Purkinje cell (primary cell): ENCODE measurements at places on chromosomes 6 and 20. TPM values are rescaled to one million over a fixed set of nuclear protein-coding genes. Genes with fewer than 3 reads are reported as not detected.

The SYCP2 gene
- 5.9 and 10.1 TPM in 2 replicates for polyA plus RNA-seq

The FGD2 gene
- not detected in 2 replicates for polyA plus RNA-seq

The BPIFB4 gene
- not detected in 2 replicates for polyA plus RNA-seq

The CRYBG1 gene
- polyA plus RNA-seq = 1.8 and 3.1 TPM in 2 replicates

The CPNE5 gene
- 22.8 TPM in 1 of 2 replicates, not detected in the other for polyA plus RNA-seq

The GABBR1 gene
- polyA plus RNA-seq = 332 and 389 TPM in 2 replicates

The OTOR gene
- polyA plus RNA-seq = 35.0 and 52.0 TPM in 2 replicates

The TTK gene
- polyA plus RNA-seq = 0.81 TPM in 1 of 2 replicates, not detected in the other

The PRSS35 gene
- polyA plus RNA-seq = not detected in 2 replicates

The CTCFL gene
- polyA plus RNA-seq = 0.63 TPM in 1 of 2 replicates, not detected in the other

The HTR1E gene
- polyA plus RNA-seq = 0.58 TPM in 1 of 2 replicates, not detected in the other

The ATP9A gene
- 7.5 and 15.6 TPM in 2 replicates for polyA plus RNA-seq

The DZANK1 gene
- polyA plus RNA-seq = 4.7 and 6.2 TPM in 2 replicates

The ZNF133 gene
- 2.3 and 7.4 TPM in 2 replicates for polyA plus RNA-seq

The PSMB1 gene
- 332 and 345 TPM in 2 replicates for polyA plus RNA-seq

The CLPSL1 gene
- polyA plus RNA-seq = not detected in 2 replicates

The CST2 gene
- polyA plus RNA-seq = not detected in 2 replicates

The C6orf15 gene
- polyA plus RNA-seq = not detected in 2 replicates

The ZFP57 gene
- 0.20 TPM in 1 of 2 replicates, not detected in the other for polyA plus RNA-seq

The SMPDL3A gene
- polyA plus RNA-seq = 39.0 and 46.3 TPM in 2 replicates

The EDN3 gene
- polyA plus RNA-seq = 0.63 TPM in 1 of 2 replicates, not detected in the other

The PBOV1 gene
- not detected in 2 replicates for polyA plus RNA-seq

The CLDN20 gene
- not detected in 2 replicates for polyA plus RNA-seq

The PCSK2 gene
- 39.6 and 45.5 TPM in 2 replicates for polyA plus RNA-seq

The NHLRC1 gene
- 2.6 and 2.7 TPM in 2 replicates for polyA plus RNA-seq

The TNNC2 gene
- polyA plus RNA-seq = 3.8 TPM in 1 of 2 replicates, not detected in the other

The SNTA1 gene
- polyA plus RNA-seq = 4.0 and 5.5 TPM in 2 replicates

The TUBB2B gene
- polyA plus RNA-seq = 46.3 and 56.3 TPM in 2 replicates

The ZBTB9 gene
- polyA plus RNA-seq = 1.7 and 2.4 TPM in 2 replicates

The OOEP gene
- polyA plus RNA-seq = not detected in 2 replicates

The WFDC12 gene
- not detected in 2 replicates for polyA plus RNA-seq
